Esophagus squamous epithelium (tissue), 5 donors: ENCODE measurements at places on chromosomes 3 and 15.

- no peak overlapping the region for H3K27ac ChIP-seq
- no peak for DNase-seq
- H3K4me1 ChIP-seq: no peaks in the 10 kb centered on the region
Measured at GRCh38 chr15:32889214-32889613, 171.4 kb downstream of the GREM1 start.

GRCh38 chr3:142459096-142459495 is 11.3 kb upstream of the XRN1 start:
- DNase-seq: no peak
- no peaks in the 10 kb centered on the region for H3K4me1 ChIP-seq
- no peaks in the 10 kb centered on the region for H3K27me3 ChIP-seq
- no peak overlapping the region for H3K27ac ChIP-seq
- peaks cover 10% of the 10 kb centered on the region for H3K36me3 ChIP-seq
- H3K4me3 ChIP-seq: no peak overlapping the region

GRCh38 chr3:35944926-35945710 is 305.8 kb downstream of the ARPP21 start:
- H3K4me3 ChIP-seq: no peak overlapping the region
- no peaks in the 10 kb centered on the region for H3K27me3 ChIP-seq
- DNase-seq: no peak
- H3K27ac ChIP-seq: no peak overlapping the region

GRCh38 chr3:172808969-172809546 is 58.5 kb downstream of the ECT2 start:
- H3K4me3 ChIP-seq: no peak overlapping the region
- no peaks in the 10 kb centered on the region for H3K4me1 ChIP-seq
- H3K36me3 ChIP-seq: no peaks in the 10 kb centered on the region
- H3K27me3 ChIP-seq: no peaks in the 10 kb centered on the region
- no peak overlapping the region for H3K27ac ChIP-seq

DNA sequence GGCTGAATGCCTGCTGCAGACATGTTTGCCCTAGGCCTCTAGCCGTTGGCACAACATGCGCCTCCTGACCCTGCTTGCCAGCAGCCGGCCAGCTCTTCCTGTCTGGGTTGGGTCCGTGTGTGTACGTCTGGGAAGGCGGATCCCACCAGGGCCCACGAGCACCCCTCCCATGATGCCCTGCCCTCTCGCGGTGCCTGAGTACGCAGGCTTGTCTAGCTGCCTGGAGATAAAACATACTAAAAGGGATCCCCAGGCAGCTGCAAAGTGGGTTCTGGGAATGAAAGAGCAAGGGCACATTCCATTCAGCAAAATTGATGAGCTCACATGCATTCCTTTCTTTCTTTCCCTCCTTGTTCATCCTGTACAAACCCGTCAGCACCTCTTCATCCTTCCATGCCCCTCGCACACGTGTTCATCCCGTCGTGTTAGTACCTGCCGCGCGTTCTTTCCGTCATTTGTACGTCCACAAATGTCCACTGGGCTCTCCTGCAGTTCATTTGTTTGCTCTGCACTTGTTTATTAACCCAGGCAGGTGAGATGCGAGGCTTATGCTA is 74.3 kb downstream of the FBLN2 start:
- H3K4me3 ChIP-seq: no peak overlapping the region
- H3K4me1 ChIP-seq: peaks cover 10% of the 10 kb centered on the region
- H3K27me3 ChIP-seq: no peaks in the 10 kb centered on the region
- no peaks in the 10 kb centered on the region for H3K36me3 ChIP-seq
- H3K27ac ChIP-seq: peak overlapping the region; percentile 65

DNA sequence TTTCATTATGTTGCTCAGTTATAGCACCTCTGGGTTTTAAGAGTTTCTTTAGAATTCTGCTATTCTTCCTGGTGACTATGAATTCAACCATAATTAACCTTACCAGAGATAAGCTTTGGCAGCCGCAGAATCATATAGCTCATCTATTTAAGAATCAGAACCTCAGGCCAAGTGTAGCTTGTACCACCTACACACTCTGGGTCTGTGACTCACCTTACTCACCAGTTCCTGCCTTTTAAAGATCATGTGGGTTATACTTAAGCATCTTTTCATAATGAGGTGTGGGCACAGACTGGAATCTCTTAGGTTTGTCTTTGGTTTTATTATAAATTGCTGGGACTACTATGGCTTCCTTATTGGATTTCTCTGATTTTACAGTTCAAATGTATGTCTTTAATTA is 21.9 kb downstream of the CDV3 start:
- H3K27me3 ChIP-seq: no peaks in the 10 kb centered on the region
- no peaks in the 10 kb centered on the region for H3K36me3 ChIP-seq
- no peak overlapping the region for H3K4me3 ChIP-seq

- no peaks in the 10 kb centered on the region for H3K36me3 ChIP-seq
- peak overlapping the region; percentile 85 for H3K27ac ChIP-seq
- no peaks in the 10 kb centered on the region for H3K27me3 ChIP-seq
- no peak overlapping the region for H3K4me3 ChIP-seq
Measured at GRCh38 chr15:41936649-41937567, 35.4 kb downstream of the EHD4 start.

DNA sequence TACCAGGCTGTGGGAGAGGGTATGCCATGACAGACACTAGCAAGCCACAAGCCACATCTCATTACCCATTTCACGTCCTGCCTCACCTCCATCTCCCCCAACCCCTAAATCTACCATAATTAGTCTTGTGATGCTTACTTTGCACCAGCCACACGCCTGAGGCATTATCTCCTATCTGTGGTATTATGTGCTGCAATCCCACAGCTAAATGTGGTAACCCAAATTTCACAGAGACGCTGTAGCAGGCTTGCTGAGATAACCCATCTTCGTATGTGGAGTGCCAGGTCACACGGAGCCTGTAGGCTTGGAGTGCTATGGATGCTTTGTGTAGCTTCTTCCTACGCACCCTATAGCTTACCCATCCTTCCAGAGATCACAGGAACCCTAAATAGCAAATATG is 256.7 kb upstream of the KCNH8 start:
- no peaks in the 10 kb centered on the region for H3K4me1 ChIP-seq
- no peaks in the 10 kb centered on the region for H3K36me3 ChIP-seq
- no peak overlapping the region for H3K4me3 ChIP-seq
- H3K27ac ChIP-seq: no peak overlapping the region

DNA sequence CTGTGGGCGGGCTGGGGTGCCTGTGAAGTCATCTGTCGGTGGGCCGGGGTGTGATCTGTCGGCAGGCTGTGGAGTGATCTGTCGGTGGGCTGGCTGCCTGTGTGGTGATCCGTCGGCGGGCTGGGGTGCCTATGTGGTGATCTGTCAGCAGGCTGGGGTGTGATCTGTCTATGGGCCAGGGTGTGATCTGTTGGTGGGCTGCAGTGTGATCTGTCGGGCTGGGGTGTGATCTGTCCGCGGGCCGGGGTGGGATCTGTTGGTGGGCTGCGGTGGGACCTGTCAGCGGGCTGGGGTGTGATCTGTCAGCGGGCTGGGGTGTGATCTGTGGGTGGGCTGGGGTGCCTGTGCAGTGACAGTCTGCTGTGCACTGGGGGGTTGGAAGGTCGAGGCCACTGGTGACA is 204.5 kb downstream of the XXYLT1 start:
- DNase-seq: no peak
- H3K4me3 ChIP-seq: no peak overlapping the region

- H3K4me3 ChIP-seq: no peak overlapping the region
- no peaks in the 10 kb centered on the region for H3K27me3 ChIP-seq
- no peak for DNase-seq
- H3K36me3 ChIP-seq: no peaks in the 10 kb centered on the region
- H3K4me1 ChIP-seq: peaks cover 23% of the 10 kb centered on the region
Measured at GRCh38 chr15:52498706-52499105, 30.0 kb downstream of the MYO5A start.

DNA sequence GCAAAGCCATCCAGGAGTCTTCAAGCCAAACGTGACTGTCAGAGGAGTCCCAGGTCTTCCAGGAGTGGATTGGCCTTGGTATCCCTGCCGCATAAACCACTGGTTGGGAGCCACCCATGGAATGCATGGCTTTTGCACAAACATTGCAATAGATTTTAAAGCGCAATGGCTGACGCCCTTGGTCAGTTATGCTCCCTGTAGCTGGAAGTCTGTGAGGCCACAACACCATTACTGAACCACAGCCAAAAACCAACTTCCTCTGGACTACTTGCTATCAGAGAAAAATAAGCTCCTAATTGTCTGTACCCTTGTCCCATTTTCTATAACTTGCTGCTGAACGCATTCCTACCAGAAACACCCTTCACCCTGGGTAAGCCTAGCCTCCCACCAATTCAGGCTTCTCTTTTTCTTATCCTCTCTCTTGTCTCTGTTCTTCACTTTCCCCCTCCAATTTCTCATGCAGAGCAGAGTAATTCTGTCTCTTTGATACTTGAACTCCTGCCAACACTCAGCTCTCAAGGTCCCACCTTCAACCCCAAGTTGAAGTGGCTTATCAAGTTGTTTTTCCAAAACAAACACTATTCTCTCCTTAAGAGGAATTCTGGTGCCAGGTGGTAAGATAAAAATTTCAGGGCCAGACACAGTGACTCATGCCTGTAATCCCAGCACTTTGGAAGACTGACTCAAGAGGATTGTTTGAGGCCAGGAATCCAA is 176.4 kb upstream of the UBE2E1 start:
- DNase-seq: no peak
- no peaks in the 10 kb centered on the region for H3K27me3 ChIP-seq
- no peaks in the 10 kb centered on the region for H3K36me3 ChIP-seq
- H3K4me3 ChIP-seq: no peak overlapping the region
- H3K4me1 ChIP-seq: no peaks in the 10 kb centered on the region

- no peaks in the 10 kb centered on the region for H3K36me3 ChIP-seq
- no peaks in the 10 kb centered on the region for H3K4me1 ChIP-seq
- H3K27ac ChIP-seq: no peak overlapping the region
- no peaks in the 10 kb centered on the region for H3K27me3 ChIP-seq
- DNase-seq: no peak
- no peak overlapping the region for H3K4me3 ChIP-seq
Measured at GRCh38 chr3:59326246-59327024, 276.6 kb upstream of the CFAP20DC start.

GRCh38 chr3:33331414-33331813 is 54.2 kb downstream of the FBXL2 start:
- no peaks in the 10 kb centered on the region for H3K36me3 ChIP-seq
- no peak overlapping the region for H3K27ac ChIP-seq
- no peak overlapping the region for H3K4me3 ChIP-seq
- DNase-seq: no peak
- no peaks in the 10 kb centered on the region for H3K4me1 ChIP-seq

DNA sequence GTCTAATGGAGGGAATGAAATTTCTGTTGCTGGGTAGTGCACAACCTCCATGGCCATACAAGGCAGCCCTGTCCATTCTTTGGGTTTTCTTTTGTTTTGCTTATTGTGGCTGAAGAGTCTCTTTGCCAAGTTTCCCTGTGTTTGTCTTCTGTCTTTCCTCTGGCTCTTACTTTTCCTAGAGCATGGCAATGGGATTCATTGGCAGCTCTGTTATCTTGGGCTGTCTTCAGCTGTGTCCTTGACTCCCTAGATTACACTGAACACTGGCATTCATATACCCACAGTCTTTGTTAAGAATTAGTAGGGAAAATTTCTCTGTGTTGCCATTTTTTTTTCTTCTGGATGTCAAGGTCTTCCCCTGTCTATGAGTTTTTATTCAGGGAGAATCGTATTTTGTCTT is 16.1 kb upstream of the DCBLD2 start:
- no peak for DNase-seq
- no peak overlapping the region for H3K4me3 ChIP-seq
- no peaks in the 10 kb centered on the region for H3K36me3 ChIP-seq
- no peak overlapping the region for H3K27ac ChIP-seq
- no peaks in the 10 kb centered on the region for H3K4me1 ChIP-seq

- H3K27ac ChIP-seq: no peak overlapping the region
- no peak overlapping the region for H3K4me3 ChIP-seq
- H3K36me3 ChIP-seq: no peaks in the 10 kb centered on the region
- H3K27me3 ChIP-seq: no peaks in the 10 kb centered on the region
- no peak for DNase-seq
- no peaks in the 10 kb centered on the region for H3K4me1 ChIP-seq
Measured at GRCh38 chr15:42820811-42821210, 83.9 kb upstream of the CDAN1 start.

DNA sequence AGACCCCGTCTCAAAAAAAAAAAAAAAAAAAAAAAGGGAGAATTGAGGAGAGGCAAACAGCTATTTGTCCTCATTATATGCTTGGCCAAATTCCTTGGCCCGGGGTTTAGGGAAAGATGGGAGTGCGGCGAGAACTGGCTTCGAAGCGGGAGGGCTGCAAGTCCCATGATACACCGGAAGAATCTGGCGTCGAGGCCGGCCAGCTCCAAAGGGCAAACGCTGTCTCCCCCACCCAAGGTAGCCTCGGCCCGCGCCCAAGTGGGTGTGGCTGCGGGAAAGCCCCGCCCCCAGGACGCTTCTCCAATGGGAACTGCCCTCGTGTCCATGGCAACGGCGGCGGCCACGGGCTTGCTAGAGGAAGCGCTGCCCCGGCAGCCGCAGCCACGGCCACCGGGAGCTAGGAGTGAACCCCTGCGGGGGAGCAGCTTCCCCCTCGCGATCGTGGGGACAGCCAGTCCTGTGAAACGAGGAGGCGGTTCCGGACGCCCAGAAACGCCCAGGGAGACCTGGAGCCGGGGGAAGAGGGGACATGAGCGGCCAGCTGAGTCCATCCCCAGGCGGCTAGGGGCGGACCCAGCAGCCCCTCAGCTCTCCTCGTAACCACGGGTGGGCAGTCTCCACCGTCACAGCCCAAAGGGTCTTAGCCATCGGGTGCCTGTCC is at the start of gene TTLL13:
TTLL13 (plus strand) TSS at position 354 of the 661 bp plus-strand sequence. CDS start 1,075 bp downstream, outside the sequence.
- peak; percentile 54 for DNase-seq
- H3K4me3 ChIP-seq: peak within 1 kb of the TSS; percentile 59
- peak within 1 kb of the TSS; percentile 39 for H3K27ac ChIP-seq
- H3K36me3 ChIP-seq: no peaks in the 10 kb centered on the region
- peaks cover 16% of the 10 kb centered on the region for H3K4me1 ChIP-seq

DNA sequence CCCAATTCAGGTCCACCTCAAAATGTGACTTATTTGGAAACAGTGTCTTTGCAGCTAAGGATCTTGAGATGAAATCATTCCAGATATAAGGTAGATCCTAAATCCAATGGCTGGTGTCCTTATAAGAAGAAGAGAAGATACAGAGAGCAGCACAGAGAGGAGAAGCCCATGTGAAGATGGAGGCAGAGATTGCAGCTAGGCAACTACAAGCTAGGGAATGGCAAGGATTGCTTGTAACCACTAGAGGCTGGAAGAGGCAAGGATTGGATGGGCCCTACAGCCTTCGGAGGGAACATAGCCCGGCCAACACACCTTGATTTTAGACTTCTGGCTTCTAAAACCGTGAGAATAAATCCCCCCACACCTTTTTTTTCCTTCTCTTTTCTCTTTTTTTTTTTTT is 38.5 kb downstream of the SYN2 start:
- no peak for DNase-seq
- H3K27me3 ChIP-seq: peaks cover 25% of the 10 kb centered on the region
- H3K4me3 ChIP-seq: no peak overlapping the region
- H3K27ac ChIP-seq: no peak overlapping the region
